Bone marrow (tissue), 2 donors: ENCODE measurements at places on chromosomes 5 and 9.

DNA sequence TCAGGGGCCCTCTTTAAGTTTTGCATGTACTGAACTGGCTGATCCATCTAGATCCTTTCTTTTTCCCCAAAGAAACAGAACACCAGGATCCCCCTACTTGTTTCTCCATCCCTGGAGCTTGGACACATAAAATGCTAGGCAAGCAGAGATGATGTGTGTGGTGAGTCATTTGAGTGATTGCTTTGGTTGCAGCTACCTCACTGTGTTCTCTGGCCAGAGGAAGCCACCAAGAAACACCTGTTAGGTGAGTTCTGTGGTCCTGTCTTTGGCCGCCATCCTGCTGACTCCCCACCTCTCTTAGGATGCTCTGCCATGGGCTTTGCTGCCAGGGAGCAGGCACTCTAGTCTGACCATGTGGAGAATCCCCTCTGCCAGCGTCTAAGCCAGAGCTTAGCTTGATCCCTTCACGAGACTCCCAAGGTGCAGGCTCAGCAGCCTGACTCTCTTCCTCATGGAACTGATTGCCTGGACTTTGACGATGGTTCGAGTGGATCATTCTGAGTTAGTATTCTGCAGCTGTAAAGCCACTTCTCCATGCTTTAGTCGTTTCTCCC lies 27.3 kb upstream of the DENND1A start:
- DNase-seq: no peak

DNA sequence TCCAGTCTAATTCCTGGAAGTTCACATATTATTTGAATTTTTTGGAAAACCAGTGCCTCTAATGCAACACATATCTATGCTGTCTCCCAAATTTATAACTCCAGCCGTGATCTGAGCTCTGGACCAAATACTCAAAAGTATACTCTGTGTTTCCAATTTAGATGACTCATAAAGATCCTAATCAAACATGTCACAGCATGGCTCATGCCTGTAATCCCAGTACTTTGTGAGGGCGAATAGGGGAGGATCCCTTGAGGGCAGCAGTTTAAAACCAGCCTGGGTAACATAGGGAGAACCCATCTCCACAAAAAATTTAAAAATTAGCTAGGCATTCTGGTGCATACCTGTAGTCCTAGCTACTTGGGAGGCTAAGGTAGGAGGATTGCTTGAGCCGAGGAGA lies 388.0 kb downstream of the CDH12 start:
- no peak for DNase-seq

- DNase-seq: no peak
Measured at GRCh38 chr5:148708854-148709253, 54.5 kb upstream of the HTR4 start.

DNA sequence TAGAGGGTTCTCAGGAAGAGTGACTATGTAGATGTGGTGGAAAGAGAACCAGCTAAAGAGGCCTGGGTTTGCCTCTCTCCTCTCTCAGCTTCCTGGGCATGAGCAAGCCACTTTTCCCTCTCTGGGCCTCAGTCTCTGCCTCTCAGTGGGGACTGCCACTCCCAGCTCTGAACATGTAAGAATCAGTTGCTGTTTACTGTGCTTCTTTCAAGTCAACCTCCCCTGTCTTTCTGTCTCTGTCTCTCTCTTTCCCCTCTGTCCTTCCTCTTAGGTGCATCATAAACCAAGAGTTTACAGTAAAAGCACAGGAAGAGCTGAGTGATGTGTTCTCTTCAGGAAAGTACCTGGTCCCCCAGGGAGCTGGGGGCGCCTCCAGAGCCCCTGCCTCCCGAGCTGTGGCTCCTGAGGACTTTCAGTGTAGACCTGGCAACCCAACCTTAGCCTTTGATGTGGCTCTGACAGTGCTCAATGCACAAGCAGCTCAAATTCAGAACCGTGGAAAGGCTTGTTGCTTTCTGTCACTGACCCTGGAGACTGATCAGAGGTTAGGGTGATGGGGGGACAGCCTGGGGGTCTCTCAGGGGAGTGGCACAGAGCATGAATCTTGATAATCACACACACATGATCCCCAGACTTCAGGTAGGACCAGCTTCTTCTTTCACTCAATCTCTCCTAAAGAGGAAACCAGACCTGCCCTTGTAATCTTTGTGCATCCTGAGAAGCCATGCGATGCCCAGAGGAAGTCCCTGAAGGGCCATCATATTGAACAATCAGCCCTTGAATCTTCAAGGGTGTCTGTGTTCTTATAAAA lies 59.4 kb upstream of the TNFSF8 start:
- DNase-seq: no peak

DNA sequence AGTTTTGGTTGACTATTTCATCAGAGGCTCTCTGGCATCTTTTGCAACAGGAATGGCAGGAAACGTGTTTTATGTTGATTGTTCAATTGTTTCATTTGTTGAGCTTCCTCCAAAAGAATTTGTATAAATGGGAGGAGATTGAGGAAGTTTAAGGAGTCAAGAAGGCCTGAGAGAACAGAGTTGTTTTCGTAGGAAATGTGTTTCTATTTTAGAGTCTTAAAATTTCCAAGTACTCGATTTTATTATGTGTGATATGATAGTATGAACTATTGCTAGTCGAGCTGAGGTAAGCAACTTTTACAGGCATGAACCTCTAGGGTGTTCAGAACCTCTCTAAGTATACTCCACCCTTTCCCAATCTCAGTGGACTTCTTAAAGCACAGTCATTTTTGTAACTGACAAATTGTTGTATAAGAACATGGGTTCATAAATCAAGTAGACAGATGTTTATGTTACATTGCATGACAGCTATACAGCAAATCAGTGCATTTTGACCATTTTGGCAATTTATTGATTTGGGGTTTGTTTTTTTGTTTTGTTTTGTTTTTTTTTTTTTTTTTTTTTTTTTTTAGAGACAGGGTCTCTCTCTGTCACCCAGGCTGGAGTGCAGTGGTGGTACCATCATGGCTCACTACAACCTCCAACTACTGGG lies 47.4 kb downstream of the POLK start:
- no peak for DNase-seq

DNA sequence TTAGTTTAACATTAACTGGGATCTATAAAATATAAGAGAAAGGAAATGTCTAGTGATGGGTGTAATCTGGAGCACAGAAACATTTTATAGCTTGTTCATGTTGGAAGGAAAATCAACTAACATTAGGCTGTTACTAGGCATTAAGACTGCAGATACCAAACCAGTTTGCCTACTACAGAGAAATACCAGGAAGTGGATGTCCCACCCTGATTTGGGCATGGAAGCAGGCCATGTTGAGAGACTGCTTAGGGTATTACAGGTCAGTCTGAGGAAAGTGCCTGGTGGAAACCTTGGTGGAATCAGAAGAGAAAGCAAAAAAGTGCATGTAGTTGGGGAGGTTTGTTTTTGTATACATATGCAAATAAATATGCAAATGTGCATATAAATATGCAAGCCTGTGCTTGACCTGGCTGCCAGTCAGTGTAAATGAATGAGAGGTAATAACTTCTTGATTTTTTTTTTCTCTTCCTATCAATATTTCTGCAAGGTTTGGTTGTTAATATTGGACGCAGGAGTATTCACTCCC lies 9.6 kb upstream of the CCDC112 start:
- DNase-seq: no peak

- DNase-seq: no peak
Measured at GRCh38 chr9:84460695-84461094, 120.1 kb upstream of the SLC28A3 start.

DNA sequence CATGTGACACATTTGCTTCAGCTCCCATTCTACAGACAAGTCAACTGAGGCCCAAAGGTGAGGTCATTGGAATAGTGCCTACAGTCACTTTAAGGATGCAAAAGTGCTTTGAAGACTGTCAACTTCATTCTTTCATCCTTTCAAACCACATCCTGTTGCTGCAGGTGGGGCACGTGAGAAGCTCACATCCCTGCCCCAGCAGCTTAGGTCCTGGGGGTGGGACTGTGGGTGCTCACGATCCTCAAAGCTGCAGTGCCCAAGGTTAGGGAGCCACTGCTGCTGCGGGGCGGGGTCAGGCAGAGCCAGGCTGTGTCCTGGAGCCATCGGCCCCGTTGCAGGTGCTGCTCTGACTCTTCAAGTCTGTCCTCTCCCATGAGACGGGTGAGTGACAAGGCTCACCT lies 57.9 kb upstream of the IER5L start:
- no peak for DNase-seq

DNA sequence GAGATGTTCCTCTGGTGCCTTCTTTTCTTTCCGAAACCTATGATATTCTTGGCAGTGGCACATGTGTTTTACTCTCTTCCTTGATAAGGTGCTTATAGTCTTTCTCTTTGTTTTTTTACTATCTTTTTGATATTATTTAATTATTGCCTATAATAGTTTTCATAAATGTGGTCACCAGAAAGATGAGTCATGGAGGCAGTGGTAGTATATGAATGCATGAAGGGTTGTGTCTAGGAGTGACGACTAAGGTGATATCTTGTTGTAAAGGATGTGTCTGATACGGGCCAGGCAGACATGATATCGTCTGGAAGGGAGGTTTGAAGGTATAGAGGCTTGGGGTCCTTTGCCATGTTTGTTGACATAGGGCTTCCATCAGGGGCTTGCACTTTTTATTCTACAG lies 36.8 kb downstream of the SLC44A1 start:
- no peak for DNase-seq

DNA sequence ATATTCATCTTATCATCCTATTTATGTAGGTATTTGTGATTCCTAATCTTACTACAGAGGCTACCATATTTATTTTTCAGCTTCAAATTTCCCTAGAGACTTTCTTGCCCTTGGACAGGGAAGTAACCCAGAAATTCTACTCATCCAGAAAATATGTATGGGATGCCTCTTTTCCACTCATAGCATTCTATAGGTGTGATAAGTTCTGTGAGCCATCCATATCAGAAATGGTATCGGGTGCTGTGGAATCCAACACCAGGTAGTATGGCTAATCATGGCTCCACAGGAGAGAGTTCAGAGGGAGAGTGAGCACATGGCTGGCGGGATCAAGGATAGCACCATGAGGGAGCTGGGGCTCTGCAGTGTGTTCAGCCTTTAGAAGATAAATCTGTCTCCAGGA lies 349.3 kb upstream of the ACTBL2 start:
- no peak for DNase-seq

- DNase-seq: no peak
Measured at GRCh38 chr5:55708732-55709131, 3.4 kb downstream of the SLC38A9 start.

DNA sequence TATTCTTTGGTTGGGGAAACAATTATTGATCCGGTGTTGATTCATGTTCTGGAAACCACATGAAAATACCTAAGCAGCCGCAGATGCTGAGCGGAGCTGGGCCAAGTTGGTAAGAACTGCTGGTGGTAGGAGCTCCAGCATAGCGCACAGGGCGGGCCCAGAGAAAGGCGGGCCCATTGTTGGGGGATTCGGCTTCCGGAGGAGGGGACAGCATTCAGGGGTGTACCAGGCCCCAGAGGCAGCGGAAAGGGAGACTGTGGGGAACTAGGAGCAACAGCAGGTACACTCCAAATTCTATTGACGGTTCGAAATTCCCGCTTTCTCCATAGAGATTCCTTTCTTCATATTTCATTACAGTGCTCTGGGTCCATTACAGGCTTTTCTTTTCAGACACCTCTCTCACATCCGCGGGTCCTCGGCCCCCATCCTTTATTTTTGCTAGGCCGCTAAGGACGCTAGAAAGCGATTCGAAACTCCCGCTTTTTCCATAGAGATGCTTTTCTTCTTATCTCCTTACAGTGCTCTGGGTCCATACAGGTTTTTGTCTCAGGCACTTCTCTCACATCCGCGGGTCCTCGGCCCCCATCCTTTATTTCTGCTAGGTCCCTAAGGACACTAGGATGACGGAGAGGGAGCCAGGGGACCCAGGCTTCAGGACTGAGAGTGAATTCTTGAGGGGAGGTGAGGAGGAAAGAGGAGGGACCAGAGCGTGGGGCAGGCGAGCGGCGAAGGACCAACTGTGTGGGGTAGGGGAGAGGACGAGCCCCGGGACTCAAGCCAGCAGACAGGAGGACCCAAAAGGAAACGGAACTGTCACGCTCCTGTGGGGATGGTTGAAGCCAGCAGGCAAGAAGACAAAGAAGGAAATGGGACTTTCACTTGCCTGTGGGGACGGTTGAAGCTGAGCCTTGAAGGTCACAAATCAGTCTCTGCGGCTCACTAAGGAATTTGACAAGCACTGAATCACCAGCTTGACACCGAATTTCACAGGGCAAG lies at the start of gene CCDC152:
CCDC152 (plus strand) TSS at position 213 of the 996 bp plus-strand sequence. CDS start 2,304 bp downstream, outside the sequence.
- DNase-seq: no peak

- no peak for DNase-seq
Measured at GRCh38 chr9:33157960-33158842, 8.9 kb downstream of the B4GALT1 start.

- no peak for DNase-seq
Measured at GRCh38 chr5:119078071-119078846, 7.4 kb downstream of the DMXL1 start.

- DNase-seq: peak; percentile 76
Measured at GRCh38 chr9:129166623-129167557, 11.2 kb downstream of the IER5L start.

GRCh38 chr5:78591138-78591612 lies 57.4 kb downstream of the LHFPL2 start:
- no peak for DNase-seq

DNA sequence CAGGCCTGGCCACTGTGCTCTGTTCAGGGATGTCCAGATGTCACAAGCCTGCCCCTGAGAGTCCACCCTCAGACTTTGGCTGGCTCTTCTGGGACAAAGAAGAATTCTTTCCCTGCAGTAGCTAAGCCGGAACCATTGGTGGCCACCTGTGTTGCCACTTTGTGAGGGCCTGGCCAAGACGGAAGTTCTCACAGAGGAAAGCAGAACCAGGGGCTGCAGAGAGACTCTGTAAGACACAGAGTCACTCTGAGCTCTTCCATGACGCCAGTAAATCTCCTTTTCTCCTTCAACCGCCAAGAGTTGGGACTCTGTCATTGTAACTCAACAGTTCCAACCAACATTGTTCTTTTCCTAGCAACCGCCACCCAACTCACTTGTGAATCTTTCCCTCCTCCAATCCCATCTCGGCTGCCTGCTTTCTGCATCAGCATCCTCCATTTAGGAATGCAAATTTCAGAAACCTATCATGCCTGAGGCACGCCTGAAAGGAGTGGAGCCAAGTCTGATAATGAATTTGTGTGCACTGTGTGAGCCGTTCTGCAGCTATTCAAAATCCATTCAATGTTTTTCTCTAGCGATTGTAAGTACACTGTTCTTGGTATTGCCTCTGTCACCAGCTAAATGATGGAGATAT lies 37.8 kb upstream of the ATP6V1G1 start:
- no peak for DNase-seq

DNA sequence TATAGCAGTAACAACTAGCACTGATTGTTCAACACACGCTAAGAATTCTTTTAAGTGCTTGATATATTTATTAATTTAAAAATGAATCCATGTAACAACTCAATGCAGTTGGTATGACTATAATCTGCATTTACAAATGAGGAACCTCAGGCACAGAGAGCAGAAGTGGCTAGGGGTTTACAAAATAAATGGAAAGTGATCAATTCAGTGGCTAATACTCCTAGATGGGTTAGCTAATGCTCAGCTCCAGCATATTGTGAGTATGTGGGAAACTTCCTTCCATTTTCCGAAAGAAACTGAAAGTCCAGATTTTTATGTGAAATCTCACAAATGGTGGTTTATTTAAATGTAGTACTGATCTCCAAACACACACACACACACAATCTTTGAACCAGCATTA lies 128.0 kb downstream of the RFX3 start:
- peak; percentile 24 for DNase-seq

GRCh38 chr9:132356324-132356924 lies 1.6 kb upstream of the SETX start:
- no peak for DNase-seq

GRCh38 chr5:81097713-81098112 lies 135.4 kb upstream of the CKMT2 start:
- no peak for DNase-seq
